Progenitor cell of endocrine pancreas (in vitro differentiated cells): ENCODE measurements at places on chromosomes 4 and X.

DNA sequence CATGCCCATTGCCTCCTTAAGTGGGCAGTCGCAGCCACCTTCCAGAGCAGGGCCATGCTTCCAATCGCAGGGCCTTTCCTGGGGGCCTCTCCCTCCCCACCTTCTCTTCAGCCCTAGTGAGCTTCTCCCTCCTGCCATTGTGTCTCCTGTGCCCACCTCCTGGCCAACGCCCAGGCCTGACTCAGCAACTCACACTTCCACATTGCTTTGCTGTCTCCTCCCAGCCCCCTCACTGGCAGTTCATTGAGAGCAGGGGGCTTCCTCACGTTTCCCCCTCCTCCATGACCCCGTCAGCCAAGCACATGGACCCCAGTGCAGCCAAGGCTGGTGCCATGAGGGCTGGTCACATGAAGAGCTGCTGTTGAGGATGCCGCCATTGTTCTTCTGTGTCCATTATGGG lies 25.9 kb downstream of the HTRA3 start:
- no peak overlapping the region for H3K27ac ChIP-seq
- H3K27me3 ChIP-seq: peaks cover 4% of the 10 kb centered on the region

- H3K4me1 ChIP-seq: peaks cover 14% of the 10 kb centered on the region
- no peak overlapping the region for H3K27ac ChIP-seq
- no peaks in the 10 kb centered on the region for H3K36me3 ChIP-seq
- H3K4me3 ChIP-seq: no peak overlapping the region
- peaks cover 4% of the 10 kb centered on the region for H3K27me3 ChIP-seq
- DNase-seq: no peak
These were observed 4.1 kb downstream of the AFM start for GRCh38 chr4:73485596-73485995.

- peaks cover 7% of the 10 kb centered on the region for H3K4me1 ChIP-seq
- no peak overlapping the region for H3K27ac ChIP-seq
- H3K27me3 ChIP-seq: no peaks in the 10 kb centered on the region
- H3K4me3 ChIP-seq: no peak overlapping the region
- DNase-seq: peak; percentile 37
These were observed 5.8 kb downstream of the LAS1L start for GRCh38 chrX:65528705-65529340.

DNA sequence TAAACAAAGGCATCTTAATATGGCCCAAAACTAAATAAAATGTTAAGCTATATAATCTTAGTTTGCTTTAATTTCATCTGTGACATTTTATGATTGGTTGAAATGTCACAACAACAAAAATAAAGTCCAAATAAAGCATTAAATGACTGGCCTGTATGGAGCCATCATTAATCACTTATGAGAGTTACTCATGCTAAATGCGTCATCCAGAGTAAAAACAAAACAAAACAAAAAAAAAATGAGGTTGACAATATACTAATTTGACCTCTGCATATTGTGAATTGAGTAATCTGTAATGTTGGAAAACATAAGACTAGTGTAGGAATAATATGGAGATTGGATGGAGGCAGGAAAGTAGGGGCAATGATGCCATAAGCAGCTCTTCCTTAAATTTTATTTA lies 139.7 kb downstream of the MAPK10 start:
- peaks cover 7% of the 10 kb centered on the region for H3K4me1 ChIP-seq
- DNase-seq: no peak
- H3K27ac ChIP-seq: no peak overlapping the region
- no peaks in the 10 kb centered on the region for H3K27me3 ChIP-seq

- H3K4me1 ChIP-seq: peaks cover 24% of the 10 kb centered on the region
- no peak for DNase-seq
- no peak overlapping the region for H3K27ac ChIP-seq
- H3K4me3 ChIP-seq: no peak overlapping the region
- no peaks in the 10 kb centered on the region for H3K36me3 ChIP-seq
These were observed 990 bp upstream of the HADH start for GRCh38 chr4:107988763-107989035.

DNA sequence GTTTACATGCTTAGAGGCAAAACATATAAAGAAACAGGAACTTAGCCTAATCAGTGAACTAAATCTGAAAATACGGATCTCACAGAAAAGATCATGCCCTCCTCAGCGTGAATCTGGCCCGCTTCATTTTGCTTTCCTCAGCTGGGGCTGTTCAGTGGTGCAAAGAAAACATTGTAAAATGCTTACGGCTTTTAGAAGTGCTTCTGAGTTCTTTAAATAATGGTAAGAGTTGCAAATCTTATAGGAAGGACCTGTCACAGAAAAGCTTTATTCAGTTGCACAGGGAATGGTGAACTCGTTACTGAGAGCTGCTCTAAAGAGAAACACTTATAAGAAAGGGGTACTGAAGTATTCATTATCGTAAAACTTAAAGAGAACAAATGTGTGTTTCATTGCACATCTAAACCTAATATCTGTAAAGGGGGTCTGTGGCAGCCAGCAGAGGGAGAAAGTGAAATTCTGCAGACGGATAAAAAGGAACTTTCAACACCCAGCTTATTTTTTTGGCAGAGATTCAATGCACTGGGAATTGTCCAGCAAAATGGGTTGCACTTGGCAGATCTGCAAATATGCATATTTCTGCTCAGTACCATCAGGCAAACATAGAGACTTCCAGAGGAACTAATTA lies 139.2 kb upstream of the ANK2 start:
- no peaks in the 10 kb centered on the region for H3K36me3 ChIP-seq
- no peak overlapping the region for H3K27ac ChIP-seq
- no peaks in the 10 kb centered on the region for H3K27me3 ChIP-seq
- no peak overlapping the region for H3K4me3 ChIP-seq

DNA sequence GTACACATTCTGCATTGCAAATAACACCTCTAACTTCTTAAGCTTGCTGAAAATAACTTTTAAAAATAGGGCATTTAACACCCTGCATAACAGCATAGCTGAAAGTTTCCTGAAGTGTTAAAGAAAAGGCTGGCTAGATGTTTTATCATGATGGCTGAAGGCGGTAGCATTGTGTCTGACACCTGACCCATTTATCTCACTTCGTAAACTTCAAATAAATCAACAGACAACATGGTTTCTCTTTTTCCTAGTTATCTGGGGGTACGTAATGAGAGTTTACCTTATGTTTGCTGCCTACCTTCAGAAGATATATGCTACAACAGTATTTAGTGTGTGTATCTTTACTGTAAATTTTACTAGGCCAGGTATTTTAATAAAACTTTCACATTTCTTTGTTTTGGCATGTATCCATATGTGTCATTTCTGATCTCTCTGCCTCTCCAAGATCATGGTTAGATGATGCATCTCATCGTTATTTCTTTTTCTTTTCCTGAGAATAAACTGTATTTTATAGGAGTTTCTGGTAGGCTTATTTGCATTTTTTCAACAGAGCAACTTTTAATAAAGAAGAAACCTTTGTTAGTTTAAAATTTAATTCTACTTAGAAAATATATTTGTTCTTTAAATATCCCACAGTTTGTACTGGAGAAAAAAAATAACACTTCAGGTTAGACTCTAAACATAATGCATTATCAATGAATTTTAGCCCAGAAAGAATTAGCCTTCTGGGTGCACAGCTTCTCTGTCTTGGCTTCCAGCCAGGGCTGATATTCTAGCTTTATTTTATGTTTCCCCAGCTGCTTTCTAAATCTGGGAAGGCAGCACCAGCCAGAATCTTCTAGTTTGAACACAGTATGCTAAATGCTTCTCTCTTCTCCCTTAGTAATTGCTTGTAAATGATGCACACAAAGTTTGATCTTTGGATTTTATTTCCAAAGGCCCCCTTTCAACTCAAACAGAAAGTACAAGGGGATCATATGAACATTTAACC lies 2.9 kb downstream of the NDST4 start:
- H3K4me3 ChIP-seq: no peak overlapping the region
- H3K4me1 ChIP-seq: peaks cover 17% of the 10 kb centered on the region
- no peak for DNase-seq

- peaks cover 6% of the 10 kb centered on the region for H3K4me1 ChIP-seq
- no peaks in the 10 kb centered on the region for H3K36me3 ChIP-seq
These were observed 176.2 kb upstream of the LNX1 start for GRCh38 chr4:53767482-53767881.

DNA sequence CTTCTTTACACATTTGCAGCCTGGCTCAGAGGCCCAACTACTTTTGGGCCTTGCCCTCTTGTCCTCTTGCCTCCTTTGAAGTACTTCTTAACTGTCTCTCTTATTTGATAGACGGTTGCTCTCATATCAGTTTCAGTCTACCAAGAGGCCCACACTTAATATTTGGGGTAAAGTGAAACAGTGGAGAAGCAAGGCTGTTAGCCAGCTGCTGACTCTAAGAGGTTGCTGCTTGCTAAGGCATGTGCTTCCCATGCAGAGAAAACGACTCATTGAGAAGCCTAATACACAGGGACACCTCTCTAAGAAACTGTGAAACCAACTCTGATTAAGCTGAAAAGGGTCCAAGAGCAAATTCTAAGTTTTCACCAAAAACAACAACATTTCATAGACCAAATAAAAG lies 94.6 kb downstream of the PPP3CA start:
- H3K27ac ChIP-seq: no peak overlapping the region
- no peak overlapping the region for H3K4me3 ChIP-seq
- no peak for DNase-seq
- no peaks in the 10 kb centered on the region for H3K27me3 ChIP-seq
- H3K36me3 ChIP-seq: no peaks in the 10 kb centered on the region
- peaks cover 32% of the 10 kb centered on the region for H3K4me1 ChIP-seq

- H3K36me3 ChIP-seq: peaks cover 2% of the 10 kb centered on the region
- no peak overlapping the region for H3K4me3 ChIP-seq
These were observed 17.2 kb upstream of the VEGFD start for GRCh38 chrX:15401378-15401777.

DNA sequence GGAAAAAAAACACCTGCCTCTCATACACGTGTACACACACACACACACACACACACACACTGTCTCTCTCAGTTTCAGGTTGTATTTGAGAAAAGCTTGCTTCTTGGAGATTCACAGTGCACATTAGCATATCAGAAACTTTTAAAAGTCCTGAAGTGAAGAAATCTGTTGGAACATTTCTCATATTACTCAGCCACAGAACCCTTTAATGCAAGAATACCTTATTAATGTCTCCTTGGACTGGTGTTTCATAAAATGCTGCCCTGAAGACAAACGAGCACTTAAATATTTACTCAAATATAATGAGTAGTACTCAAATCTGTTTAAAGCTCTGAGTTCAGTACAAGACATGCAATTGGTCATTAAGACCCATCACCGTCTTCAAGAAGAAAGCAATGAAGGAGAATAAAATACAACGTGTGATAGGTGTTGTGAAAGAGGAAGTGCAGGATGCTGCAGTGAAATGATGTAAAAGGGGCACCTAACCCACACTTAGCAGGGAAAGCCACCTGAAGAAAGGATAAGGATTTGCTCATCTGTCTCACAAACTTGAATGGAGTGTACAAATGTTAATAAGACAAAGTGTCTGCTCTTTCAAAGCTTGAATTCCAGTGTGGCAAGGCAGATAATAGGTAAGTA lies 57.0 kb downstream of the DCLK2 start:
- peaks cover 18% of the 10 kb centered on the region for H3K27me3 ChIP-seq
- H3K27ac ChIP-seq: no peak overlapping the region
- H3K36me3 ChIP-seq: no peaks in the 10 kb centered on the region

GRCh38 chr4:166460769-166461550 lies 587.9 kb downstream of the TLL1 start:
- no peak overlapping the region for H3K4me3 ChIP-seq
- peaks cover 2% of the 10 kb centered on the region for H3K36me3 ChIP-seq
- no peaks in the 10 kb centered on the region for H3K4me1 ChIP-seq
- no peak overlapping the region for H3K27ac ChIP-seq
- DNase-seq: no peak
- no peaks in the 10 kb centered on the region for H3K27me3 ChIP-seq

DNA sequence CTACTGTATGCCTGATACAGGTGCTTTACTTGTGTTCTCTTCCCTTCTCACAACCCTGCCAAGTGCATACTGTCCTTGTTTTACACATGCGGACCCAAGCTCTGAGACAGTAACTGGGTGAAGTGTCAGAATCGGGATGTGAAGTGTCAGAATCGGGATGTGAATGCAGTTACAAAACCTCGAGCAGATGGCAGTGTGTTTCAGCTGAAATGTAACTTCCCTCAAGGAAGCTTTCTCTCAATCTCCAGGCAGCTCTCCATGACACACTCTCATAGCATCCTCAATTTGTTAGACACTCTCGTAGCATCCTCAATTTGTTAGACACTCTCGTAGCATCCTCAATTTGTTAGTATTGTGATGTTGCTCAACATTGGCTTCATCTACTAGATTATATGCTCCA lies 1.1 kb upstream of the HPSE start:
- H3K4me1 ChIP-seq: no peaks in the 10 kb centered on the region
- peak overlapping the region; percentile 77 for H3K4me3 ChIP-seq
- peaks cover 62% of the 10 kb centered on the region for H3K27me3 ChIP-seq
- no peaks in the 10 kb centered on the region for H3K36me3 ChIP-seq
- H3K27ac ChIP-seq: no peak overlapping the region

- peaks cover 8% of the 10 kb centered on the region for H3K4me1 ChIP-seq
- DNase-seq: no peak
- no peak overlapping the region for H3K4me3 ChIP-seq
- H3K27ac ChIP-seq: peak overlapping the region; percentile 13
These were observed 110.5 kb upstream of the PAK3 start for GRCh38 chrX:110985470-110985869.

- no peak overlapping the region for H3K4me3 ChIP-seq
- no peak overlapping the region for H3K27ac ChIP-seq
- no peak for DNase-seq
- no peaks in the 10 kb centered on the region for H3K4me1 ChIP-seq
These were observed 123.3 kb downstream of the SLC10A7 start for GRCh38 chr4:146398404-146398803.

DNA sequence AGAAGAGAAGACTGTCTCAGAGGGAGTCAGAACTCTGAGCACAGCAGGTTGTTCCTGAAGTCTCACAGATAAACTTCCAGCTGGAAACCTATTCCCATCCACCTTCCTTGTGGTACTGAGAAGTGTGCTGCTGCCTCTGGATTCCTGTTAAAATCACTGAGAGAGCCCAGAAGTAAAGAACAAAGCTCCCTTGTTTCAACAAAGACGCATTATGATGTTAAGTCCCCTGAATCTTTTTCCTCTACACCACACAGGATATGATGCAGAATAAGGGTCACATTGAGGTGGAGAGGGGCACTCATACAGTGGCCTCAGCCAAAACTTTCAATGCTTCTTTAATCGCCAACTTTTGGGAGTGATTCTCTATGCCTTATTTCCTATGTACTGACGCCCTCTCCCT lies 321.0 kb downstream of the OPHN1 start:
- DNase-seq: no peak
- H3K4me1 ChIP-seq: peaks cover 1% of the 10 kb centered on the region
- H3K27ac ChIP-seq: no peak overlapping the region
- peaks cover 3% of the 10 kb centered on the region for H3K36me3 ChIP-seq
- no peak overlapping the region for H3K4me3 ChIP-seq
- H3K27me3 ChIP-seq: no peaks in the 10 kb centered on the region

GRCh38 chrX:15292861-15293260 lies 22.6 kb downstream of the ASB11 start:
- no peak for DNase-seq
- H3K4me3 ChIP-seq: no peak overlapping the region
- no peak overlapping the region for H3K27ac ChIP-seq
- no peaks in the 10 kb centered on the region for H3K27me3 ChIP-seq
- no peaks in the 10 kb centered on the region for H3K36me3 ChIP-seq
